Naive thymus-derived CD4-positive, alpha-beta T cell (primary cell): ENCODE measurements at places on chromosomes 11 and 22. TPM values are rescaled to one million over a fixed set of nuclear protein-coding genes. Genes with fewer than 3 reads are reported as not detected.

DNA sequence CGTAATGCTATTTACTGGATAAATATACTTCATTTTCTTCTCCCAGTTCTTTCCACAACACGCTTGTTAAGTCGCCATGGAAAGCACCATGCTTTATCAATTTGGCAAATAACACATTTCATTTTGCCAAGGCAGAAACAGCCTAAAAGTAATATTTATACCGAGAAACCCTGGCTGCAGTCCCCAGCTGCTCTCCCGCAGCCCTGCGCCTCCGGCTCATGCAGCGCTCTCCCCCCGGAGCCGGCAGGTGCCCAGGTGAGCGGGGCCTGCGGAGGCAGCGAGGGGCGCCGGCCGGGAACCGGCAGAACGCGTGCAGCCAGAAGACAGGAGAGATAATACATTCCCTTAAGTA lies 681 bp upstream of the ARHGEF12 start:
- H3K4me3 ChIP-seq, result peak overlapping the region; percentile 65
- no peak overlapping the region for H3K27ac ChIP-seq
- peaks cover 13% of the 10 kb centered on the region for H3K4me1 ChIP-seq
- no peaks in the 10 kb centered on the region for H3K36me3 ChIP-seq
- peaks cover 23% of the 10 kb centered on the region for H3K27me3 ChIP-seq

DNA sequence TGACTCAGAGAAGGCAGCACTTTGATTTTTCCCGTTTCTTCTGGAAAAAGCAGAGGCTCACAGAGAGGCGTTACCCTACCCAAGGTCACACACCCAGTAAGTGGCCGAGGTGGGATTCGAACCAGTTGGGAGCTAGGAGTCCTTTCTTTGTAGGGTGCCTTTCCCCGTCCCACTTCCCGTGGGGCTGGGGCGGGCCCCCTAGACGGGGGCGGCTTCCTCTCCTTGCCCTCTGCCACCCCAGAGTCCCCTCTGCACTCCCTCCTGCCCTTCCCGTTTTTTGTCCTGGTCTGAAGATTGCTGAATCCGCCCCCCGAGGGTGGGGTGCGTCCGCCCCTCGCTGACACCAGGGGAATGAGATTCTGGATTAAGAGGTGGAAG lies 747 bp downstream of the TPCN2 start:
- peak overlapping the region; percentile 98 for H3K27ac ChIP-seq
- no peak for DNase-seq
- no peaks in the 10 kb centered on the region for H3K36me3 ChIP-seq
- H3K27me3 ChIP-seq, result no peaks in the 10 kb centered on the region
- peaks cover 16% of the 10 kb centered on the region for H3K4me1 ChIP-seq

DNA sequence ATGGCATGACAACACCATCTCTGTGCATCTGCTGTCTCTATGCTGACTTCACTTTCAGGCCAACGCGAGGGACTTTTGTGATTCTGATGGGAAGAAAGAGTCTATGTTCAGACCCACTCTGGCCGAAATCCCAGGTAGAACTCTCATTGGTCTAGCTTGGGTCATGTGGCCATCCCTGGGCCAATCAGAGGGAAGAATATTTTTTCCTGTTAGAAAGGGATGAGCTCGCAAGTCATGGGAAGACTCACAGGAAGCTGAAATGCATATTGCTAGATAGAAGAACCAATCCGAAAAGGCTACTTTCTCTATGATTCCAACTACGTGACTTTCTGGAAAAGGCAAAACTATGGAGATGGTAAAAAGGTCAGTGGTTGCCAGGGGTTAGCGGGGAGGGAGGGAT lies 56.0 kb upstream of the LINC01488 start:
- no peaks in the 10 kb centered on the region for H3K27me3 ChIP-seq
- no peaks in the 10 kb centered on the region for H3K4me1 ChIP-seq
- H3K36me3 ChIP-seq, result no peaks in the 10 kb centered on the region

DNA sequence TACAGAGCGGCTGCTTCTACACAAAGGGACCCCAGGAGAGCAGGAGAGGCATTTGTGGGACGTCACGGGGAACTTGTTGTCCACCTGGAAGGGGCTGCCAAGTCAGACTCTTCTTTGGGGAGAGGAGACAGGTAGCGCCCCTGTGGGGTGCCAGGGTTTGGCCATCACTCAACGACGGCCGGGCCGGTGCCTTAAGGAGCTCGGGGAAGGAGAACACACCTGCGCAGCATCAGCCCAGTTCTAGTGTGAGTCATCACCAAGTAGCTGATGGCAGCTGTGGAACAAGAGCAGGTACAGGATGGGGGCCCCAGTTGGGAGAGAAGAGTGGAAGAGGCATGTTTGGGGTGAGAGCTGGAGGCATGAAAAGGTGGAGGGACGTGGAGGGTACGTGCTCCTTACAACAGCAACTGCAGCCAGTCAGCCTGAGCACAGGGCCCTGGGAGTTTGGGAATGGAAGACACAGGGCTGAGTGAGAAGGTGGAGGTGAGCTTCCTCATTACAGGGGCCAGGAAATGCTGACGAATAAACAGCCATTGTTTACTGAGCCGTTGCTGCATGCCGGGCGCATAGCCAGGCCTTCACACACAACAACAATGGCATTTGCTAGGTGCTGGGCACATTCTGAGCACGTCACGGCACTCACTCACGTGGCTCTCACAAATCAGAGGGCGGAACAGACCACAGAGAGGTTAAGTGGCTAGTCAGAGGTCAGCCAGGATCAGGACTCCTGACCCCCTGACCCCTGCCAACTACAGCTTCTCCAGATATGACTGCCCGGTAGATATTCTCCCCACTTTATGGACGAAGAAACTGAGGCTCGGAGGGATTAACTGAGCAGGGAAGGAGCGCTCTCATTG lies 29.1 kb upstream of the TP53I11 start:
- no peak overlapping the region for H3K27ac ChIP-seq
- H3K4me3 ChIP-seq, result no peak overlapping the region
- H3K36me3 ChIP-seq, result no peaks in the 10 kb centered on the region
- no peak for DNase-seq
- H3K27me3 ChIP-seq, result no peaks in the 10 kb centered on the region

GRCh38 chr22:45216133-45217003 lies 24.3 kb downstream of the KIAA0930 start:
- H3K27ac ChIP-seq, result no peak overlapping the region
- no peak overlapping the region for H3K4me3 ChIP-seq
- H3K27me3 ChIP-seq, result no peaks in the 10 kb centered on the region

DNA sequence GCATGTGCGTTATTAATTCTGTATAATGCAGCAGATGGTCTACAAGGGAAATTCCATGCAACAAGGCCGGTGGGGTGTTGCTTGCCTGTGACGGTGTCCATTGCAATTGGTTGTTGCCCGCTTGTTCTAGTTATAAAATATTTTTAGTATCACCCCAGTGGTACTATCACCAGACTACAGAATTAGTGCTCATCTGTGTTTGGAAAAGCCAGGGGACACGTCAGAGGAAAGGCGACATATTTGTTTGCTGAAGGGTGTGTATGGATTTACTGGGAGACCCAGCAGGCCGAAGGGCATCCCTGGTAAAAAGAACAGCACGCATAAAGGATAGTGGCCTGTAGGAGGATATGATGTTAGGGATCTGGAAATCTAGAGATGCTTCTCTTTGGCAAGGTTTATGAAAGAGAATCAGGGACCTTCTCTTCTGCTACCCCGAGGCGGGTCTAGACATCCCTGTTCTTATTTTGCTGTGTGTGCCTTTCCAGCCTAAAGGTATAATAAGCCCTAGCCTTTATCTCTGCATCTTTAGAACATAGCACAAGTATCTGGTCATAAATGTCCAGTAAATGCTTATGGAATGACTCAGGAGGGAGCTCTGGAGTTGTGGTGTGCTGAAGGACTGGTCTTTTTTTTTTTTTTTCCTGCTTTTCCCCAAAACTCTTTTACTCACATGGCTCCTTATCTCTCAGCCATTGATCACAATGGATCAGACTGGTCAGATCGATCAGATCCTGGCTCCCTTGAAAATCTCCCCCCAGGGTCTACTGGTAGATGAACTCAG lies 90.9 kb downstream of the LDLRAD3 start:
- no peaks in the 10 kb centered on the region for H3K36me3 ChIP-seq
- no peak overlapping the region for H3K4me3 ChIP-seq
- H3K27me3 ChIP-seq, result no peaks in the 10 kb centered on the region
- H3K4me1 ChIP-seq, result no peaks in the 10 kb centered on the region
- no peak overlapping the region for H3K27ac ChIP-seq

DNA sequence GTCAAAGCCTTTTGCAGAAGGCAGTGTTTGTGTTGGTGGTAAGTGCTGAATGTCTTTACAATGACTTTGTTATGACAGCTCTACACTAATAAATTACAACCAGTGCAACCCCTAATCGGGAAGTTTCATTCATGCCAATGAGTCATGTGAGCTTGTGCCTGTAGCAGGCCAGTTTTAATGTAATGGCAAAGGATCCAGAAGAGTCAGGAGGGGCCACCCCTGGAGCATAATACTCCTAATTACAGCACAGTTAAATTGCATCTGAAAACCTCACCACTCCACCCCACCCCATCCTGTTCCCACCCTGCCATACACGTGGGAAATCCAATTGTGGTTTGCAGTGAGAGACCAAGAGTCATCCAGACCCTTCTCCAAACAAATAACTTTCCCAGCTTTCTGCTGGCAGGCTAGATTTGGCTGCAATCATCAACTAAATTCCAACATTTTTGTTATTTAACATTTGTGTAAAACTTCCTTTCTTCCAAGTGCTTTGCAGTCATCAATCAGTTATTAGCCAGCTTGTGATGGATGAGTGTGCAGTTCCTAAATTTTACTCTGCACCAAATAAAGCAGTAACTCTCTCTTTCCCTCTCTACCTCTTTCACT lies 277.3 kb upstream of the FAT3 start:
- no peak overlapping the region for H3K4me3 ChIP-seq
- no peaks in the 10 kb centered on the region for H3K4me1 ChIP-seq
- DNase-seq, result no peak
- no peaks in the 10 kb centered on the region for H3K36me3 ChIP-seq
- H3K27me3 ChIP-seq, result no peaks in the 10 kb centered on the region

DNA sequence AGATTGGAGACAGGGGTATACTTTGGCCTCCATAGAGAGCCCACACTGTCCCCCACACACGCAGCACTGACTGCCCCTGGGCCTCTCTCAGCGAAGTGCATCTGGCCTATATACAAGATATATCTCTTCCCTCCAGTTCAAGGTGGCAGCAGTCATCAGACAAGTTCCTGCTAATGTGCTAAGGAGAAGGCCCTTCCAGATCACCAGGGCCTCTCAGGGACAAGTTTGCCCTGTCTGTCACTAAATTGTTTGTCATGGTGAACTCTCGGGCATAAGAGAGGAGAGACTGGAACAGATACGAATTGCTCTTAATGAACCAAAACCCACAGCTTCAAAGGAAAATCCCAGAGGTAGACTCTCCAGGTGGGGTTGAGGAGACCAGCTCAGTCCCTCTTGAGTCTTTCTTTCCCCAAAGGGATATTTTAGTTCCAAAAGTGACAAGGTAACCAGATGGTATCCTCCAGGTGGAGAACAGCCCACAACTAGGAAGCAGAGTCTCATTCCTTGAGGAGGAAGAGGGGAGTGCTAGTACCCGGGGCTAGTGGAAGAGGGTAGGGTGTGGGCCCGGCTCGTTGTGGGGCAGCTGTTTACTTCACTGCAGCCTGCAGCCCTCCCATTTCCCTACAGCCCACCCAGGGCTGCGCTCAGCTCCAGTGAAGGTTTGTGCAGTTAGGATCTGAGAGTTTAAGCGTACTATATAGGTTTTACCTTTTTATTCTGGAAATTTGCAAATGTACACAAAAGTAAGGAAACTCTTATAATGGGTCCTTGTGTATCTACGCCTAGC lies 2.2 kb upstream of the SLC35C1 start:
- H3K4me1 ChIP-seq, result peaks cover 25% of the 10 kb centered on the region
- no peak overlapping the region for H3K27ac ChIP-seq
- H3K27me3 ChIP-seq, result no peaks in the 10 kb centered on the region

DNA sequence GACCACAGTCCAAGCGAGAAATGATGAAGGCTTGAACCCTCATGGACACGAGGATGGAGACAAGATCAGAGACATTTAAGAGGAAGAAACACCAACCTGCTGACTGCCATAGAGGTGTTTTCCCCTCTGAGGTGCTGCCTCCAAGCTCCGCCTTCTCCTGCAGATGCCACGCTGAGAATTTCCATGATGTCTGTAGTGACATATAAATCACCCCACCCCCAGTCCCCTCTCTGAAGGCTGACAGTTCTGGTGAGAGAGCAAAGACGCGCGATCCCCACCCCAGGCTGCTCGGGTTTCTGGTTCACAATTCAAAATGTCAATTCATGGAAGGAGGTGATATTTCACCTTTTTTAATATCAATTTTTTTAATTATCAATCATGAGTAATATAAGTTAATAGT lies 28.2 kb downstream of the LRRC32 start:
- H3K4me3 ChIP-seq, result no peak overlapping the region
- H3K27me3 ChIP-seq, result no peaks in the 10 kb centered on the region
- H3K27ac ChIP-seq, result no peak overlapping the region
- no peak for DNase-seq
- no peaks in the 10 kb centered on the region for H3K36me3 ChIP-seq

GRCh38 chr11:131671734-131672133 lies 301.3 kb downstream of the NTM start:
- no peaks in the 10 kb centered on the region for H3K4me1 ChIP-seq
- DNase-seq, result no peak
- no peak overlapping the region for H3K4me3 ChIP-seq
- no peaks in the 10 kb centered on the region for H3K27me3 ChIP-seq

GRCh38 chr22:44046485-44047141 lies 22.5 kb downstream of the PARVB start:
- DNase-seq, result no peak
- no peaks in the 10 kb centered on the region for H3K4me1 ChIP-seq
- H3K36me3 ChIP-seq, result no peaks in the 10 kb centered on the region
- no peaks in the 10 kb centered on the region for H3K27me3 ChIP-seq

DNA sequence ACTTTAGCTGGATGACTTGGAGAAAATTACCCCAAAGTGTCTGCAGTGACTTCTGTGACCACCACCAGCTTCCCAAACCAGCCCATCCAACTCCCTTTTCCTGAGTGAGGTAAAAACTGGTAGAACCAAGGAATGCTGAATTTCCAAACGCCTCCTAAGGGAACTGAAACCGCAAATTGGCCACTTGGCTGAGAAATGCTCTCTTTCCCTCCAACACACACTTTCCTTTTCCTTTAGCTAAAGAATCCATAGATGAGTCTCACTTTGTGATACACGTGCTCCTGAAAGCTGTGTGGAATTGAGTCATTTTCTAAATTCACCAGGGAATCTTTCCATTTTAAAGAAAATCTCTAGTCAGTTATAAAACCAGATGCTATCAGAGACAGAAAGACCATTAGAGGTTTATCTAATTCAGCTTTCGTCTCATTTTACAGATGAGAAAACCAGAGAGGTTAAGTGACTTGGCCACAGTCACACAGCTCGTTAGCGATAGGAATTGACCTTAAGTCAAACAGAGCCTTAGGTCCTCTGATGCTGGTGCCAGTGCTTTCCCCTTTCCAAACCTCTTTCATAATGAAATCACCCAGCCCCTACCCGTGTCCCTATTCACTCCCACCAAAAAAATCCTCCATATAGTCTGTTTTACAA lies 137.2 kb downstream of the COMMD9 start:
- H3K27ac ChIP-seq, result no peak overlapping the region
- no peaks in the 10 kb centered on the region for H3K4me1 ChIP-seq
- no peak overlapping the region for H3K4me3 ChIP-seq
- DNase-seq, result no peak

Gene RIMBP3C
- total RNA-seq, result 4.4 TPM

Gene MICAL2
- 7.6 TPM for total RNA-seq

Gene SLC7A4
- total RNA-seq, result not detected in 2 replicates

Gene SCN4B
- total RNA-seq, result not detected

Gene IGLL1
- not detected for total RNA-seq

Gene SCGB1D2
- total RNA-seq, result not detected
